ENCODE measurements at places on chromosomes 13 and 19. TPM values are rescaled to one million over a fixed set of nuclear protein-coding genes. Genes with fewer than 3 reads are reported as not detected.

DNA sequence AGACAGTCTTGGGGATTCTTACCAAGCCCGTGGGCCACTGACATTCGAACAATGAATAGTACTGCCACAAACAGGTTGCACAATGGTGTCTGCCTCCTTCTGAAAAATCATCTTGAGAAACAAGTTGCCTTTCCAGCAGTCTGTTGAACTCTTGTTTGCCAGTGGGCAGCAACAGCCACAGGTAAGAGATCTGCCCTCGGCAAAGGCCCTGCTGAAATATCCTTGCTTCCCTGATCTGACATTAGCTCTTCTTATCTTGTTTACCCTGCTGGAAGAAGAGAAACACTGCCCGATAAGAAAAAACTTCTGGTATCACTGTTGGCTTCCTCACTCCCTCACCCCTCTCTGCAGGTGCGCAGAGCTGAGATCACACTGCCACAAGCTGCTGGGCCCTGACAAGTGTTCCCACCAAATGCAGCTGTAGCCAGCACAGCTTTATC lies 2.0 kb downstream of the DOCK9 start:
- DNase-seq = no peak
- no peaks in the 10 kb centered on the region for H3K36me3 ChIP-seq
- no peak overlapping the region for H3K4me3 ChIP-seq
- peaks cover 21% of the 10 kb centered on the region for H3K4me1 ChIP-seq
- no peaks in the 10 kb centered on the region for H3K27me3 ChIP-seq
- H3K27ac ChIP-seq = no peak overlapping the region

SLITRK5 gene
- total RNA-seq = 0.16 TPM

GRCh38 chr19:11239377-11240000 lies at the start of gene ANGPTL8:
TSS of gene ANGPTL8 (plus strand) at chr19:11239619. CDS start at chr19:11239638, 19 bp downstream.
- H3K36me3 ChIP-seq = no peaks in the 10 kb centered on the region
- no peaks in the 10 kb centered on the region for H3K4me1 ChIP-seq
- no peaks in the 10 kb centered on the region for H3K27me3 ChIP-seq
- DNase-seq = no peak
- no peak within 1 kb of the TSS for H3K27ac ChIP-seq

DNA sequence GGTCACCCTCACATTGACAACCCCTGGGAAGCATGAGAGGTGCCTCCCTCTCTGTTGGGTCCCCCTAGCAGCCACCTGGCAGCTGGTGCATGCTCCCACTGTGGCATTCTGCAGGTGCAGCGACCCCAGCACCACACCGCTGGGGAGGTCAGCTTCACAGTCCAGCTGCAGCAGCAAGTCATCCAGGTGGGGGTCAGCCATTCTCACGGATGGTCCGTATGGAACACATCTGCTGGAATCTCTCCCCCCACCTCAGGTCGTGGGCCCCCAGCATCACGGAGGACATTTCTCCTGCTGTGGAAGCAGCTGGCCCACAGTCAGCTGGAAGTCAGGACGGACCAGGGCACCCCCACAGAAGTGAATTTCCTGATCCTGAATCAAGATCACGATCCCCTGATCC lies 201.3 kb downstream of the COG6 start:
- H3K4me1 ChIP-seq = no peaks in the 10 kb centered on the region
- H3K27me3 ChIP-seq = no peaks in the 10 kb centered on the region
- H3K36me3 ChIP-seq = no peaks in the 10 kb centered on the region

CALR3 gene
- total RNA-seq = not detected

DNA sequence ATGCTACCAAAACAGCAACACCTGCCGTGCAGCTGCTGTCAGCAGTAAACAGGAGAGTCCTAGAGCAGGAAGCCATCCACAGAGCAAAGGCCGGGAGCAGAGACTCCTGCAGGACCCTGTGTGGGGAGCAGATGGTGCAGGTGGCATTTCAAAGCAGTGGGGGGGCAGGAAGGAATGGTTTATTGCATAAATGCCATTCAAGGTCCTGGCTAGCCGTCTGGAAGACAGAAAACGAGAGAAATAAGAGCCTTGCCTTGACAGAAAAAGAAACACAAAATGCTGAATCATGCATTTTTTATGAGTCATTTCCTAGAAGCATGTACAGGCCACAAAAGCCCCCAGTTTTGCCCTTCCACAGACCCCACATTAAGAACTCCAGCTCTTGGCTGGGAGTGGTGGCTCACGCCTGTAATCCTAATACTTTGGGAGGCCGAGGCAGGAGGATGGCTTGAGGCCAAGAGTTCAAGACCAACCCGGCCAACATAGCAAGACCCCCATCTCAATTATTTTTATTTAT lies 5.4 kb downstream of the RSPH6A start:
- DNase-seq = no peak
- no peaks in the 10 kb centered on the region for H3K36me3 ChIP-seq
- H3K4me1 ChIP-seq = peaks cover 4% of the 10 kb centered on the region
- no peak overlapping the region for H3K27ac ChIP-seq
- H3K4me3 ChIP-seq = no peak overlapping the region
